ENCODE measurements at places on chromosomes 4 and X. TPM values are rescaled to one million over a fixed set of nuclear protein-coding genes. Genes with fewer than 3 reads are reported as not detected.
A peak's percentile ranks its signal among the peaks of the same experiment; 100 is the strongest.

Gene LCORL
- total RNA-seq: 14.4 TPM

- DNase-seq: peak; percentile 11
These were observed 829.3 kb upstream of the LCORL start for GRCh38 chr4:18850867-18851266.

DNA sequence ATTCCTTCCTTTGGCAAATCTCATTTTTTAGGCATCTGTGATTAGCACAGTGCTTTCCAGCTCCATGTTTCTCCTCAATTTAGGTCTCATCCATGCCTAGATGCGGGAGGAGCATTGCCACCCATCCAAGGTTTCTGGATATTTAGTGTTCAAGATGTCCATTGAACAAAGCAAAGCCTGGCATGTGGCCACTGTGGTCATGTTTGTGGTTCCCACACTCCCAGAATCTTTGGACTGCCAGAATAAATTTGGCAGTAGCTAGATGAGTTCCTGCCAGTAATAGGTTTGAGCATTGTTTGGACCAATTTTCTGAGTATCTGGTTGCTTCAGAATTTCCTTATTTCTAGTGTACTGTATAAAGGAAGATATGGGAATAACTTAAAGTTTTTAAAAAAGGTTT, 1124.1 kb downstream of the ADGRL3 start:
- peak; percentile 9 for DNase-seq

- DNase-seq: peak; percentile 60
These were observed 37.0 kb downstream of the HTT start for GRCh38 chr4:3111461-3111860.

DNA sequence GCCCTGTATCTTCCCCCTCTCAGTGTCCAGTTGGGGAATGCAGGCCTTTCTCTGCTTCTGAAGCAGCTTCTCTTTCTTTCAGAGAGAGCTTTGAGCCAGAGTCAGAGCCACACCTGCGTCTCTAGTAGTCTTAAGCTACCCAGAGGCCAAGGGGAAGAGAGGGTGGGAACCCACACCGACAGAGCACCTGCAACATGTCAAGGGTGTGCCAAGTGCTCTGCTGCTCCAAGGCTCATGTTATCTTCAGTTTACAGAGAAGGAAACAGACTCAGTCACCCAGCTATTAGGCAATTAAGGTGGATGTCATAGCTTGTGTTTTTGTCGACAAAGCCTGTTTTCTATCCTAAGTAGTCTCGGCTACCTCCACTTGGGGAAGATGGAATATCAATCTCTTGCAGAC, 22.7 kb upstream of the RNF212 start:
- DNase-seq: no peak

Data from A172 (cell line).